ENCODE measurements at places on chromosomes 2 and 18.

DNA sequence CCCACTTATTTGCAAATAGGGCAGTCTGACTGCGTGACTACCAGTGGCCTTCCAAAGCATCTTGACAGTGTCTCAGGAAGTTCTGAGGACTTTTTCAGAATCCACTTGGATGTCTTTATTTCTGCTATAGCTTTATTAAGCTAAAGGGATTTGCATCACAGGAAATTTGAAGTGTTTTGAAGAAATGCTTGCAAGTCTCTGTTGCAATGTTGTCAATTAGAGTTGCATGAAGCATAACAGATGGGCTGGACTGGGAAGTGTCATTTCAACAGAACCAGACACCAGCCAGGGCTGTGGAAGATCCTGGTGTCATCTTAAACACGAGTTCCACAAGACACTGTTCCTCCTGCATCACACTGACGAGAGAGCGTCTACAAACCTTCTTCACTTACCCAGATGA is 224.5 kb downstream of the EN1 start:
- DNase-seq, result no peak

- DNase-seq, result no peak
Measured at GRCh38 chr18:37564711-37565100, 892 bp downstream of the CELF4 start.

DNA sequence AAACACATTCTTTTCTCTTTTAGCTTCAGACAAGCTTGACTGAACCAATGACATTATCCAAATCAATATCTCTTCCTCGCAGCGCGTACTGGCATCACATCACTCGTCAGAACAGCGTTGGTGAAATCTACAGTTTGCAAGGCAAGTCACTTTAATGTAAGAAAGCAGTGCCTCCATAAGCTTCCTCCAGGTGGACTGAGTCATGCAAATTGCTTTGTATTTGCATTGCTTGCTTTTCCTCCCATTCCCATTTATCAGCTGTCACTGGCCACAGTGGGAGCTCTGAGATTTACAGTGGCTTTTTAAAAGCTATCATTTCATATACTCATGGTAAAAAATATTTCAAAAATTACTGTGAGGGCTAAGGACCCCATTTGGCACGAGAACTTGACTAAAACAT is 189.9 kb downstream of the CD226 start:
- no peak for DNase-seq

DNA sequence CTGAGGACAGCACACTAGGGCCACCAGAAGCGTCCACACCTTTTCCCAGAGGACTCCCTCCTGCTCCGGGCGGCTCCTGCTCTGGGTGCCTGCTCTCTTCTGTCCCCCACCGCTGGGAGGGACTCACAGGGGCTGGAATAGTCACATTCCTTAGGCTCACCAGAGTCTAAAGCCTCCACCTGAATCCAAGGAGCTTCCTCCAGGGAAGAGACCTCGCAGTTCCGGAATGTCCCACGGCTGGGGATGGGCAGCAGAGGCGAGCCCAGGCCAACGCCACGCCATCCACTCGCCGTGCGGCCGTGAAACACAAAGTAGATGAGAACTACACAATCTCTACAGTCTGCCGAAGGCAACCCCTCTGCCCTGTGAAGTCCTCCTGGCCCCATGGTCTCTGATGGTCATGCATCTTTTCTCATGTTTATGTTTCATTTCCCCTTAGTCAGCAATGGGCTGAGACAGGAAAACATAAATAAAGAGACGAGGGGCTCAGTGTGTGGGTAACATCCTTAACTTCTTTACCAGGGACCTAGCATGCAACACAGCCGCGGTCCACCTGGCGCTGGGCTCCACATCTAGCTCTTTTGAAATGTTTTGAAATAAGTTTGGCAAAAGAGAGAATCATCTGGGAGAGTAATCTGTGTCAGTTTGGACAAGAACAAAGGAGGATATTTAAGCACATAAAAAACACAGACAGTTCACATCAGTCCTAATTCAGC is 98.4 kb downstream of the PXDN start:
- DNase-seq, result no peak

DNA sequence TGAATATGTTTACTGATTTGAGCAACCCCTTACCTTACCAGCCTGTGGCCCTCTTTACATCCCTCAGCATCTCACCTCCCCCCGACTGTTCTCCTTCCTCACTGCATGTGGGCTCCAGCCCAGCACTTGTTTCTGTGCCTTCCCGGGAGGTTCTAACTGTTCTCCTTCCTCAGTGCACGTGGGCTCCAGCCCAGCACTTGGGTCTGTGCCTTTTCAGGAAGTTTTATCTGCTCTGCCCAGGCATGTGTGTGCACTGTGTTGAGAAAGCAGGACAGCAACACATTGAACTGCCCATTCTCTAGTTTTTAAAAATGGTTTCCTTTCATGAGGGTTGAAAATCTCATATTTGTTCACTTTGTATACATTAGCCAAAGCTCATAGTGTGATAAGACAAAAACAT is 158.4 kb downstream of the ATP9B start:
- DNase-seq, result no peak

DNA sequence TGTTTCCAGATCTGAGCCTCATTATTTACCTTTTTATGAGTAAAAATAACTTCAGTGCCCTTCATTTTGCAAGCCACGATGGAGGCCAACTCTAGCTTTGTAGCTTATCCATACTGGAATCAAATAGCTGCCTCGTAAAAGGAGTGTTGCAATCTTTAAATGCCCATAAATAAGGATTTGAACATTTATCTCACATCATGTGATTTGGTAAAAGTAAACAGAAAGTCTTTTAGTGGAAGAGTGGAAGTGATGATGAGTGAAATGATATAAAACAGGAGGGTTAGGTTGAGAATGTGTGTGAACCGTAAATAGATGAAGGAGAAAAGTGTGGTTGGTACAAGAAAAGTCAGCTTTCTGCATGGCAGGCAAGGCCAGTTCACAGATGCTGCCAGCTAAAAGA is 348.9 kb downstream of the OSR1 start:
- DNase-seq, result no peak

DNA sequence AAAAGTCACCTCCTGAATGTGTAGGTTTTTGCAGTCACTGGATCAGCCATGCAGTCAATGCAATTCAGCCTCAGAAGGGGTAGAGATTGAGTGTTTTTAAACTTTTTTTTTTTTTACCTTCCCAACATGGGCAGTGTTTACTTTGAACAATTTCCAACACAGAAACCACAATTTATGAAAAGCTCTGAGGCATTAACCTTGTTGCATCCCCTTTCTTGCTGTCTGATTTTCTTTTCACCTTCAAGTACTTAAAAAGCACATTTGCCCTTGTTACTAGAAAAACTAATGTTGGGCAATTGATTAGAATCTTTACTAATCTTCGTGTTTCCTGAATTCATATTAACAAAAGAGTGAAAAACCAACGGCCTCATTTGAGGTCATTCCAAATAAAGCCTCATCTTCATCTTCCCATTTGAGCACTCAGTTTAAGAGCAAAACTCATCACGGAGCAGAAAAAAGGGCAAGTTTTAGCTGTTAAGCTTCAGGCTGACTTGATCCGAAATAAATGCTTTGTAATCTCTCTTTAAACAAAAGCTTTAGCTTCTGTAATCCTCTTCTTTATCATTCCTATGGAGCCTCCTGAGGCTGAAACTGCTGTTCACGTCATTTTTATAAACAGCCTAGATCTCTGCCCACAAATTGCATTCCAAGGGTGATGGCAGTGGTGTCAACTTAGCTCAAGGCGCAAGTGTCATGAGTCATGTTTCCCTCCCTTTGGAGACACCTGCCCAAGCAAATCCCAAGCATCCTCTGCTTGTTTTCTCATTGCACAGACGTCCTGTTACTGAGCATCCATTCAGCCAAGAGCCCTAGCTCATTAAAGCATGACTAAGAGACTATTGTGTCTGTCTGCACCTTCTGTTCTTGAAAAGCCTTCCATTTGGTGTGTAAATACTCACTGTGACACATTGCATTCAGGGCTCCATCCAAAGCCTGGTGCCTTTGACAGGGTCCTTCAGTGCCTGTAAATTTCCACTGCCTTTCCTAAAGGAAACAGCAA is 107.7 kb downstream of the HNMT start:
- DNase-seq, result no peak

GRCh38 chr2:122635686-122636085 is 880.2 kb downstream of the TSN start:
- DNase-seq, result no peak

- DNase-seq, result no peak
Measured at GRCh38 chr2:60525899-60526298, 27.6 kb downstream of the BCL11A start.

DNA sequence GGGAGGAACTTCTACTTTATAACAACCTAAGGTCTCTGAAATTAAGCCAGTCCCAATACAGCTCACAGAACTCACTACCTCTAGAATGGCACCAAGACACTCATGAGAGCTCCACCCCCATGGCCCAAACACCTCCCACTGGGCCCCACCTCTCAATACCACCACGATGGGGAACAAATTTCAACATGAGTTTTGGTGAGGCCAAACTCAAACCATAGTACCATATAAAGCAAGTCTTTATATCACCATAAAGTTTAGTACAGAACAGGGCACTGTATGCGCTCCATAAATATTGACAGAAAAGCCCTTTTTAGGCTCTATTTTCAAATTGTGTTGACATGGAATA is 3.3 kb downstream of the AFG3L2 start:
- DNase-seq, result no peak

DNA sequence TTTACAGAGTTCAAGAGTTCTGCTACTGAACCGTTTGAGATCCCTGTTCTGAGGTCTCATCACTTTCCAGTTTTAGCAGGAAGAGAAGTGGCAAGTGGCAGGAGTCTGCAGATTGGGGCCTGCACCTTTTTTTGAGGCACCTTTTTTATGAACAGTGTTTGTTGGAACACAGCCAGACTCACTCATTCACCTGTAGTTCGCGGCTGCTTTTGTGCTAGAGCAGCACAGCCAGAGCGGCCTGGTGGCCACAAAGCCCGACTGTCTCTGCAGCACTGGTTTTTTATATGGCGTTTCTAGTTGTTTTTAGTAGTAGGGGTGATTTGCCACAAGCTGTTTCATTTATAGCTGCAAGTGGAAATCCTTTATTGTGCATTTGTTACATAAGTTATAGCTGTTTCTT is 8.6 kb downstream of the ACP1 start:
- no peak for DNase-seq
